Tracheal epithelial cell (primary cell): ENCODE measurements at places on chromosomes 7 and 10. TPM values are rescaled to one million over a fixed set of nuclear protein-coding genes. Genes with fewer than 3 reads are reported as not detected.

Gene AP1S1
- 116 and 212 TPM in 2 replicates for total RNA-seq

Gene NPC1L1
- under 0.01 TPM in 1 of 2 replicates, not detected in the other for total RNA-seq

Gene HHEX
- total RNA-seq: 0.43 and 0.72 TPM in 2 replicates

Gene CPEB3
- total RNA-seq: 0.48 and 1.5 TPM in 2 replicates

Gene CEP55
- total RNA-seq: 2.3 and 8.9 TPM in 2 replicates

Gene CLIP2
- total RNA-seq: 12.6 and 27.7 TPM in 2 replicates

Gene SPDYE2
- not detected in 2 replicates for total RNA-seq

Gene MSMB
- not detected in 2 replicates for total RNA-seq

Gene NME8
- total RNA-seq: not detected in 2 replicates

Gene TMEM236
- total RNA-seq: not detected in 2 replicates

Gene ANKRD61
- 0.21 and 0.48 TPM in 2 replicates for total RNA-seq

Gene CYP2W1
- total RNA-seq: 0.24 TPM in 1 of 2 replicates, not detected in the other

Gene C10orf53
- not detected in 2 replicates for total RNA-seq

Gene HNRNPF
- total RNA-seq: 269 and 280 TPM in 2 replicates

Gene BTBD16
- not detected in 2 replicates for total RNA-seq

Gene WNT16
- not detected in 2 replicates for total RNA-seq

Gene SPAG6
- total RNA-seq: not detected in 2 replicates

Gene PCLO
- total RNA-seq: 0.48 and 2.6 TPM in 2 replicates

Gene FKBP9
- total RNA-seq: 348 and 361 TPM in 2 replicates

Gene RNF133
- not detected in 2 replicates for total RNA-seq

Gene MKI67
- total RNA-seq: 0.21 and 0.72 TPM in 2 replicates

Gene CALCR
- not detected in 2 replicates for total RNA-seq

Gene FAM13C
- under 0.01 and 0.24 TPM in 2 replicates for total RNA-seq

Gene ANKIB1
- 37.7 and 53.7 TPM in 2 replicates for total RNA-seq

Gene UPK3B
- 0.72 and 1.7 TPM in 2 replicates for total RNA-seq

Gene FXYD4
- total RNA-seq: not detected in 2 replicates

Gene TMEM176B
- total RNA-seq: not detected in 2 replicates

Gene IFIT1B
- not detected in 2 replicates for total RNA-seq

Gene RAB19
- 1.4 TPM in 1 of 2 replicates, not detected in the other for total RNA-seq

Gene AGR3
- not detected in 2 replicates for total RNA-seq

Gene CD36
- total RNA-seq: 9.2 and 14.7 TPM in 2 replicates

Gene LRMDA
- total RNA-seq: 3.0 and 3.1 TPM in 2 replicates

Gene OPN4
- total RNA-seq: not detected in 2 replicates

Gene SMKR1
- total RNA-seq: 0.24 TPM in 1 of 2 replicates, not detected in the other

Gene HMX2
- total RNA-seq: not detected in 2 replicates

Gene PTPN20
- total RNA-seq: 1.1 and 2.4 TPM in 2 replicates

Gene AMPH
- total RNA-seq: under 0.01 TPM in 1 of 2 replicates, not detected in the other

Gene ORAI2
- 3.4 and 21.0 TPM in 2 replicates for total RNA-seq

Gene KAZALD1
- 0.64 and 1.2 TPM in 2 replicates for total RNA-seq

Gene SPDYE2B
- total RNA-seq: not detected in 2 replicates

Gene VGF
- total RNA-seq: 0.24 TPM in 1 of 2 replicates, not detected in the other

Gene EPHB6
- under 0.01 and 0.72 TPM in 2 replicates for total RNA-seq

Gene CARD11
- total RNA-seq: 3.2 and 9.6 TPM in 2 replicates

Gene FAM25A
- total RNA-seq: 10.8 TPM in 1 of 2 replicates, not detected in the other

Gene METTL27
- total RNA-seq: 6.3 TPM in 1 of 2 replicates, not detected in the other

Gene NOC3L
- 30.6 and 38.6 TPM in 2 replicates for total RNA-seq

Gene ASB10
- total RNA-seq: not detected in 2 replicates

Gene ZNF804B
- total RNA-seq: not detected in 2 replicates

Gene H2BK1
- total RNA-seq: not detected in 2 replicates

Gene SLIT1
- under 0.01 TPM in 1 of 2 replicates, not detected in the other for total RNA-seq

Gene TSPAN14
- 27.3 and 48.9 TPM in 2 replicates for total RNA-seq

Gene MCU
- total RNA-seq: 22.4 and 39.0 TPM in 2 replicates

Gene FBXL15
- 8.4 and 9.8 TPM in 2 replicates for total RNA-seq

Gene PLA2G12B
- total RNA-seq: not detected in 2 replicates

Gene LRRC18
- not detected in 2 replicates for total RNA-seq

Gene KIF11
- total RNA-seq: 3.0 and 3.1 TPM in 2 replicates

Gene PILRA
- total RNA-seq: under 0.01 TPM in 1 of 2 replicates, not detected in the other
